M059J (cell line): ENCODE measurements at places on chromosomes 2 and 18.
A peak's percentile ranks its signal among the peaks of the same experiment; 100 is the strongest.

GRCh38 chr18:58847383-58848071 lies 17.1 kb upstream of the ZNF532 start:
- no peak for DNase-seq

GRCh38 chr2:240319855-240320203 lies 115.6 kb upstream of the GPC1 start:
- no peak for DNase-seq

- DNase-seq, result peak; percentile 32
These were observed 750.2 kb downstream of the SLC4A3 start for GRCh38 chr2:220377482-220378155.

DNA sequence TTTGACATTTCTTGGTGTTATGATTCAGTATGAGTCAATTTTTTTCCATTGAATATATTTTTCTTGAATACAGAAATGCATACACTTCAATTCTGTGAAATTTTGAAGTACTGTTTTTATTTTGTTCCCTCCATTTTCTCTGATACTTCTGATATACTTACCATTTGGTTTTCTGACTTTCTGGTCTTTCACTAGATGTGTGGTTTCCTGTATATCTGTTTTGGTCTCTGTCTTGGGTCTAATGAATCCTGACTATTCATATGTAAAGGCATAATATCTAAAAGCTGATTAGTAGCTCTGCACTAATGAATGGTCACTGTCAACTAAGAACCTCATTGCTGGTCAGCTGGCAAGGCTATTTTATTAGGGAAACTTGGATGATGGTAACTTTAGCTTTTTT lies 345.6 kb downstream of the GRB14 start:
- no peak for DNase-seq

- DNase-seq, result no peak
These were observed 57.9 kb upstream of the FRZB start for GRCh38 chr2:182924306-182924705.

GRCh38 chr18:49013291-49013691 lies 62.5 kb upstream of the SMAD7 start:
- DNase-seq, result no peak

DNA sequence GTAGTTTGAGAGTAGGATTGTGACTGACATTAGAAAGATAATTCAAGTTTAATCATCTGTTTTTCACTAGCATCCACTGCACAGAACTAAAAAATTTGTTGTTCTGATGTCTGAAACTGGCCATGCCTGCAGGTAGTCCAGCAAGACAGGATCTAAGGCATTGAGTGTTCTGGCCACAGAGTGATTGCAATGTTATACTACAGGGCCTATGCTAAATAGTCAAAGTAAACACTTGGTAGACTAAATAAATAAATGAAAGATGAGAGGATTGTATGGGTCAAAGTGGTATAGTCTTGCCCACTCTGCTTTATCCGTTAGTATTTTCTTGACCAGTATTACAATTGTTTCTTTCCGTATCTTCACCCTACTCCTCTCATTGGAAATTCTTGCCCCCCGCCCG lies 27.6 kb upstream of the FANCL start:
- DNase-seq, result no peak

GRCh38 chr18:77148289-77148688 lies 15.7 kb upstream of the MBP start:
- no peak for DNase-seq

- no peak for DNase-seq
These were observed 6.4 kb upstream of the NLRC4 start for GRCh38 chr2:32271063-32271462.

DNA sequence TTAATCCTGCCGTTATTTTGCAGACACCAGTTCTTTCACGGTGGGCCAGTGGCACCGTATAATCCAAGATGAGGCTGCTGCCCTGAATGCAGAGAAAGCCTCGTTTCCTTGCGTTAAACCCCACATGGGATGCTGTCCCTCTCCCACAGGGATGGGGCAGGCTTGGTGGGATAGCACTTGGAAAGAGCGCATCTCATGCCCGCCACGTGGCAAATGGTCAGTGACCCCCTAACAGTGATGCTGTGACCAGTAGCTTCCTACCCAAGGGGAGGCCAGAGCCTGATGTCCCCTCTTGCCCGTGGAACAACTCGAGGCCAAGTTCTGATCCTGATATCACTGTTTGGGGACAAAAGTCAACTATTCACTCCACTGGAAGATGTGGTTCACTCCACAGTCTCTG lies 73.3 kb downstream of the RHOB start:
- no peak for DNase-seq

- DNase-seq, result no peak
These were observed 1185.2 kb upstream of the CELF4 start for GRCh38 chr18:38750751-38751150.

DNA sequence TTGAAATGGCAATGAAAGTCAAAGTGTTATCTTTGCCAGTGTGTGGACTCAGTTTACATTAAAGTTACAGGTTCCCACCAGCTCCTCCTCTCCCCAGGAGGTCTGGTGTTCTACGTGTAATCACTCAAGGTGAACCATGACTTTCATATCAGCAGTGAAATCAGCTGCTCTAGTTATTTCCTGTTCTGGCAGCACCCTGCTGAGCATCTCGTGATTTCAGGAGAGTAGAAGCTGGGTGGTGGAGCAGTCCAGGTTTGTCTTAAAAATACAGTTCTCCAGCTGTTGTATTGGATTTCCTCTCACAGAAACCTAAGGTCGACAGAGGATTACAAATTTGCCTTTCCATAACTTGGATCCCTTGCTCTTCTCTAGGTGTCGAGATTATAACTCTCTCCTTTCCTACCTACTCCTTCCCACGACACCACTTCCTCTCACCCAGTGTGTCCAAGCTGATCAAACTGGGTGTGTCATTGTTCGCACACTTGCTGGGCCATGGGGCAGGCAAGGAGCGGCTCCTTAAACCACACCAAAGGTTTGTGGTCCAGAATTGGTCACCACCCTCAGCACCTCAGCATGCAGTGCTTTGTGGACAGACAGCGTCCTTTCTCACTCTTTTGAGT lies 13.0 kb upstream of the ARHGAP25 start:
- peak; percentile 26 for DNase-seq

DNA sequence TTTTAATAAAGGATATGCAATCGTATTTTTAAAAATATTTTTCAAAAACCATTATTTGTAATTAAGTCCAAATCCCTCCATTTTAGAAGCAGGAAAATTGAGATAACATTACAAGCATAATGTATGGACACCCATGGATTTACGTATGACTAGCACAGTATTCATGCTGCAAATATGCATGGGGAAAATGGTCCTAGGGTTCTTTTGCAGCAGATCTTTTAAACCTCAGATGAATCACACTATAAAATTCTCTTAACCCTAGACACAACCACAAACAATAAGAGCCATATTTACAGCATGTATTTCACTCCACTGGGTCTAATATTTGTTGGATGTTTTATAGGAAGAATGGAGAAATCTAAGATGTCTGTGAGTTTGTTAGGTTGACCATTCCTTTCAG lies 453.4 kb downstream of the TGIF1 start:
- peak; percentile 84 for DNase-seq

- DNase-seq, result no peak
These were observed 866.0 kb upstream of the ACVR2A start for GRCh38 chr2:146978577-146979555.
